Sigmoid colon (tissue), 7 donors: ENCODE measurements at places on chromosomes 12 and 14.

- no peaks in the 10 kb centered on the region for H3K36me3 ChIP-seq
- H3K4me3 ChIP-seq, result no peak overlapping the region
- no peak overlapping the region for H3K27ac ChIP-seq
- H3K4me1 ChIP-seq, result peaks cover 3% of the 10 kb centered on the region
- DNase-seq, result no peak
These were observed 618.6 kb downstream of the AACS start for GRCh38 chr12:125683748-125684381.

- H3K27ac ChIP-seq, result no peak overlapping the region
- no peak overlapping the region for H3K4me3 ChIP-seq
- H3K36me3 ChIP-seq, result no peaks in the 10 kb centered on the region
- no peaks in the 10 kb centered on the region for H3K4me1 ChIP-seq
These were observed 202.6 kb upstream of the LRFN5 start for GRCh38 chr14:41404126-41404525.

GRCh38 chr12:2639020-2639298 lies 155.8 kb upstream of the FKBP4 start:
- no peaks in the 10 kb centered on the region for H3K27me3 ChIP-seq
- no peak overlapping the region for H3K4me3 ChIP-seq
- peaks cover 10% of the 10 kb centered on the region for H3K4me1 ChIP-seq
- H3K27ac ChIP-seq, result no peak overlapping the region
- H3K36me3 ChIP-seq, result peaks cover 42% of the 10 kb centered on the region

GRCh38 chr12:46664761-46665287 lies 161.0 kb downstream of the SLC38A4 start:
- no peak for DNase-seq
- H3K4me3 ChIP-seq, result no peak overlapping the region
- no peaks in the 10 kb centered on the region for H3K27me3 ChIP-seq
- no peaks in the 10 kb centered on the region for H3K36me3 ChIP-seq
- peaks cover 14% of the 10 kb centered on the region for H3K4me1 ChIP-seq

GRCh38 chr14:52833891-52834290 lies 42.5 kb upstream of the GNPNAT1 start:
- H3K27me3 ChIP-seq, result no peaks in the 10 kb centered on the region
- H3K36me3 ChIP-seq, result no peaks in the 10 kb centered on the region
- H3K4me3 ChIP-seq, result no peak overlapping the region
- no peak overlapping the region for H3K27ac ChIP-seq
- DNase-seq, result no peak
- H3K4me1 ChIP-seq, result no peaks in the 10 kb centered on the region

GRCh38 chr12:104741077-104741476 lies 217.0 kb downstream of the SLC41A2 start:
- no peaks in the 10 kb centered on the region for H3K36me3 ChIP-seq
- DNase-seq, result no peak
- no peak overlapping the region for H3K27ac ChIP-seq
- no peaks in the 10 kb centered on the region for H3K27me3 ChIP-seq
- no peak overlapping the region for H3K4me3 ChIP-seq
- H3K4me1 ChIP-seq, result no peaks in the 10 kb centered on the region

DNA sequence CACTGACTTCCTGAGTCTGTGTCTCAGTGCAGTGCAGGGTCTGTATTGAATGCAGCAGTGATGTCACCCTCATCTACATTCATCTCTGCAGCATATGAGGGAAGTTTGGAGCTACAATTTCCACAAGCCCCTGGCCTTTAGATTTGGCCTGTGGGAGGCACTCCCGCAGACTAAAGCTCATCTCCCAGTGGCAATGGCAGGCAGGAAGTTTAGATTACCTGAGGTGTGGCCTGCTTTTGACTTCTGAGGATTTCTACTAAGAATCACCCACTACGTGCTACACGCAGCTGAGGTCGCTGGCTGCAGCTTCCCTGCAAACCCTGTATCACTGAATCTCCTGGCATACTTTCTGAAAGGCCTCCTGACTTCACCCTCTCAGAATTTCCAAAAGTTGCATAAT lies 202.2 kb upstream of the PRKD1 start:
- H3K36me3 ChIP-seq, result no peaks in the 10 kb centered on the region
- DNase-seq, result no peak
- no peak overlapping the region for H3K27ac ChIP-seq
- H3K4me3 ChIP-seq, result no peak overlapping the region
- H3K4me1 ChIP-seq, result no peaks in the 10 kb centered on the region
- H3K27me3 ChIP-seq, result no peaks in the 10 kb centered on the region

DNA sequence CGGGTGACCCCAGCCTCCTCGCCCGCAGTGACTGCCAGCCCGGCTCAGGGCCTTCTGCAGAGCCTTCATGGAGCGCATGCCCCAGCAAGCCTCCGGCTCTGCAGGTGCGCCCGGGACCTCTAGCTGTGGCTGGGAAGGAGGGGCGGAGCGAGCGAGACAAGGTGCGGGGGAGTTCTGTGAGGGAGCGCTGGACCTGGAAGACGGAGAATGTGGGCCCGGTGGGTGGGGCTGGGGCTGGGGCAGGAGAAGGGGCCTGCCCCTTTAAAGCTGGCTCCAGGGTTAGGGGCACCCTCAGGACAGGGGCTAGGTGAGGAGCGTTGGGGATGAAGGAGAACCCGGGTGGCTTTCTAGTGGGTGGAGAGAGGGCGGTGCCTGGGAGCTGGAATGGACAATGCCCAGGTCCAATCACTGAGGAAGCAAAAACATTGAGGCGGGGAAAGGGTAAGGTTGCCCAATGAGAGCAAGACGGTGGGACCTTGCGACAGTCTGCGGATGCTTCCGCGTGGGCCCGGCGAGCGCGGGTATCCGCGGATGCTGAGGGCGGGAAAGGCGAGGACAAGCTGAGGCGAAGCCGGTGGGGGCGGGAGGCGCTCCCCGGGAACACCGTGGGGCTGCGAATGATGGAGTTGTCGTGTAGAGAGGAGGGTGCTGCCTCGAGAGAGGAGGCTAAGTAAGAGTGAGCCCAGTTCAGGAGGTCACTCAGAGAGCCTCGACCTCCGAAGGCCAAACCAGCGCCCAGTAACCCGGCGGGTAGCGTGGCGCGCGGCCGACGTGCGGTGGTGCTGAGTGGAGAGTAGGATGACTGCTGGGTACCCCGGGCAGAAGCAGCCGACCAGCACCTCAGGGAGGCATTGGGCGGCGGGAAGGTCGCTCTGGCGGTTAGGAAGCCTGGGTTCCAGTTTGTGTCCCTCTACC lies at the start of gene GLS2:
GLS2 (minus strand) TSS at position 121 of the 915 bp plus-strand sequence; CDS start at position 78, 43 bp downstream.
- H3K27me3 ChIP-seq, result no peaks in the 10 kb centered on the region
- no peak within 1 kb of the TSS for H3K27ac ChIP-seq
- H3K36me3 ChIP-seq, result no peaks in the 10 kb centered on the region
- H3K4me1 ChIP-seq, result peaks cover 16% of the 10 kb centered on the region
- DNase-seq, result peak; percentile 87

- no peak overlapping the region for H3K27ac ChIP-seq
- no peak overlapping the region for H3K4me3 ChIP-seq
- H3K4me1 ChIP-seq, result no peaks in the 10 kb centered on the region
- no peaks in the 10 kb centered on the region for H3K27me3 ChIP-seq
- no peaks in the 10 kb centered on the region for H3K36me3 ChIP-seq
- DNase-seq, result peak; percentile 56
These were observed 380.8 kb downstream of the ALG10 start for GRCh38 chr12:34402899-34403705.

DNA sequence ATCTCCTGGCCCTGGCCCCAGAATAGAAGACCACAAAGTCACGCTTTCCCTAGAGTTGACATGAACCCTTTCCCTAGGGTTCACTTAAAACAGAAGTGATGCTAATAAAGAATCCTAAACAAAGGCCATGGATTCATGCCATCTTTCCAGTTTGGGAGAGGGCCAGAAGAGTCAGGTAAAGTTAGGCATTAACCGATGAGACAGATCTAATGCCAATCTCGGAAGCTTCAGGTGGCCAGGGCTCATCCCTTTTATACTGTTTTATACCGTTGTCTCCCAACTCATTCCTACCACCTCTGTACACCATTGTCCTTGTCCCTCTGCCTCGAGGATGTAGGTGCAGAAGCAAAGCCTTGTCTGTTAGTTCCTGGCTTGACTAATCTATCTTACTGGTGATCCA lies 22.8 kb upstream of the ACTR10 start:
- no peaks in the 10 kb centered on the region for H3K36me3 ChIP-seq
- H3K4me3 ChIP-seq, result no peak overlapping the region
- no peak overlapping the region for H3K27ac ChIP-seq
- no peaks in the 10 kb centered on the region for H3K27me3 ChIP-seq
- DNase-seq, result no peak

DNA sequence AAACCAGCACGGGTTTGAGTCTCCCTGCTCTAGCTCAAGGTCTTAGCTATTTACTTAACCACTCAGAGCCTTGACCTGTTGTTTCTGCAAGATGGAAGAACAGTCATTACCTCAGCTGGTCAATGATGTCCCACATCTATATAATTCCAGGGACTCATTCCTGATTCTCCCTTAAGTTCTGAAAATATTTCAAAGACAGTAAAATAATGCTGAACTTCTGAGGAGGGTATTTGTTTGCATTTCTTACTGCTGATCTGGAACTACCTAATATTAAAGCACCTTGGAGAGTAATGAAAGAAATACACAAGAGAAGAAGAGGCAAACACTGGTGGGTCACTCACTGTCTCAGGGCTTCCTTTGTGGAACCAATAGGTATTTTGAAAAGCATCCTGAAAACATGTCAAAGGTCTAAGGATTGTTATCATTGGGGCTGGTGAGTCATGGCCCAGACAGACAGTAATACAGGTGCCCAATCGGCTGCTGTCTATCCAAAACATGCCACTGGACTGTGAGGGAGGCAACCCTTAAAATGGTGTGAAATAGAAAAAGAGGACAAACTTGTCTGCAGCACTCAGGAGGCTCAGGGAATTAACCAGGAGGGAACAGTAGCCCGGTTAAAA lies 88.7 kb upstream of the EGLN3 start:
- H3K4me1 ChIP-seq, result no peaks in the 10 kb centered on the region
- no peak overlapping the region for H3K27ac ChIP-seq
- no peaks in the 10 kb centered on the region for H3K27me3 ChIP-seq
- DNase-seq, result no peak
